ENCODE measurements at places on chromosomes 6 and 20.
A peak's percentile ranks its signal among the peaks of the same experiment; 100 is the strongest.

GRCh38 chr6:166561771-166562359 is 24.6 kb downstream of the RAMACL start:
- no peak overlapping the region for H3K4me3 ChIP-seq
- H3K4me1 ChIP-seq, result peaks cover 4% of the 10 kb centered on the region
- H3K36me3 ChIP-seq, result peaks cover 15% of the 10 kb centered on the region
- no peak overlapping the region for H3K27ac ChIP-seq
- DNase-seq, result no peak

DNA sequence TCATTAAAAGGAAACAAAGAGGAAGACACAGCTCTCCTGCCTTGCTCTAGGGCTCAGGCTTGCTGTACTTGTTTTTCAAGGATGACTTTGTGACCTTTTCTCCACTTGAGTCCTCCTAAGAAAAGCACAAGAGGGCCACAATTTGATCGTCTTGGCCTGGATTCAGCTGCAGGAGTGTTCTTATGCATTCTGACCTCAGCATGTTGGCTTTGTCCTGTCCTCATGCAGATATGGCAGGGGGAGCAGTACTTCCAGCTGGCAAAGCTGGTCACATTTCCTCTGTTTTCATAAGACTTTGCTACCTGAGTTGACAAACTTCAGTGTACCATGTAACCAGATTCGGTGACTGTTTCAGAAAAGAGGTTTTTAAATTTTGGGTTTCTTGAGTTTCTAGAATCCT is 30.8 kb downstream of the KDM1B start:
- peaks cover 12% of the 10 kb centered on the region for H3K36me3 ChIP-seq
- DNase-seq, result no peak
- H3K27me3 ChIP-seq, result no peaks in the 10 kb centered on the region
- H3K4me1 ChIP-seq, result no peaks in the 10 kb centered on the region

DNA sequence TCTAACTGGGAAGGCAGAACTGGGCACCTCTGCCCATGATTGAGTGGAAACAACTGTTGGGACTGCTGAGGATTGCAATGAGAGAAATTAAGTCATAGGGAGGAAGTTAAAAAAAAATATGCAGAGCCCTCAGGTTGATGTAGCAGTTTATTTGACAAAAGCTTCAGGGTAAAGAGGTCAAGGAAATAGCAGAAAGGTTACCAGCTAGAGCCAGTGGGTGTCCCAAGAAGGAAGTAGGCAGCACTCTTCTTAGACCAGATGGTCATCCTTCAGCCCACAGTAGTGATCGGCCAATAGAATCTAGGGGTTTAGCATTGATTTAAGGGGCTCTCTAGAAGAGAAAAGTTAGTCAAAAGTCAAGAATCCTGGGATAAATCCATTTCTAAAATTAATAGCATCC is 21.7 kb upstream of the WFDC10A start:
- DNase-seq, result no peak
- no peak overlapping the region for H3K27ac ChIP-seq
- no peaks in the 10 kb centered on the region for H3K36me3 ChIP-seq
- H3K4me1 ChIP-seq, result no peaks in the 10 kb centered on the region
- peaks cover 27% of the 10 kb centered on the region for H3K27me3 ChIP-seq

GRCh38 chr6:152634773-152635172 is 2.4 kb downstream of the SYNE1 start:
- no peaks in the 10 kb centered on the region for H3K36me3 ChIP-seq
- H3K27ac ChIP-seq, result no peak overlapping the region
- H3K27me3 ChIP-seq, result peaks cover 32% of the 10 kb centered on the region

DNA sequence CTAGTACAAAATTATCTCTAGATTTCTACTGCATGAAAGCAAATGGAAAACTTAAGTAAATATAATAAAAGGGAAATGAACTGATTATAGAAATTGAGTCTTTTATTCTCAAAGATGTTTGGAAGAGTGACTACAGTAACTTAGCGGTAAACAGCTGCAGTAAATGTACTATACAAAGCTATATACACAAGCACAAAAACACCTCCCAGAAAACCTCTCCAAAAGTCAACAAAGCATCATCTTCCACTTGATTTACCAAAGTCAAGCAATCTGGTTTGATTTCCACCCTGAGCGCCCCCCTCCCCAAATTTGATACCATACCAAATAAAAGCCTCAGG is 142.1 kb upstream of the SHLD1 start:
- peaks cover 72% of the 10 kb centered on the region for H3K4me1 ChIP-seq
- peak overlapping the region; percentile 99 for H3K27ac ChIP-seq
- H3K4me3 ChIP-seq, result peak overlapping the region; percentile 99
- H3K27me3 ChIP-seq, result no peaks in the 10 kb centered on the region
- DNase-seq, result no peak
- H3K36me3 ChIP-seq, result peaks cover 30% of the 10 kb centered on the region

DNA sequence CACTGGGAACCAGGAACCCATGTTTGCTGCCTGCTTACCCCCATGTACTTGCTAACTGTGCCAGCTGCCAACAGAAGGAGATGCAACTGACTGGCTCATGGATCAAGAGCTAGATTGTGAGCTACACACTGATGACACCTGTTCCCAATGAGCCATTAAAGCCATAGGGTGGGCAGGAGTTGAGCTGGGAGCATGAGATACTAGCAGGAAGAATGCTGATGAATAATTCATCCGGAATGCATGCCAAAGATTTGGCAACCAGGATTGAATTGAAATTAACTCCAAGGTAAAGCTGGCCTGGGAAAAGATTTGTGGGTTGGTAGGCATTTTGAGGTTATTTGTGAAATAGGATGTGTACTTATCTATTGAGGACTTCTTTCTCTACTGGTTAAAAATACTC is 631.1 kb downstream of the KIF16B start:
- DNase-seq, result no peak
- H3K27ac ChIP-seq, result no peak overlapping the region
- no peaks in the 10 kb centered on the region for H3K36me3 ChIP-seq
- no peak overlapping the region for H3K4me3 ChIP-seq
- no peaks in the 10 kb centered on the region for H3K27me3 ChIP-seq

GRCh38 chr6:136085370-136086115 is 164.6 kb downstream of the MTFR2 start:
- H3K36me3 ChIP-seq, result no peaks in the 10 kb centered on the region
- no peak for DNase-seq
- no peak overlapping the region for H3K4me3 ChIP-seq
- H3K27me3 ChIP-seq, result peaks cover 2% of the 10 kb centered on the region

DNA sequence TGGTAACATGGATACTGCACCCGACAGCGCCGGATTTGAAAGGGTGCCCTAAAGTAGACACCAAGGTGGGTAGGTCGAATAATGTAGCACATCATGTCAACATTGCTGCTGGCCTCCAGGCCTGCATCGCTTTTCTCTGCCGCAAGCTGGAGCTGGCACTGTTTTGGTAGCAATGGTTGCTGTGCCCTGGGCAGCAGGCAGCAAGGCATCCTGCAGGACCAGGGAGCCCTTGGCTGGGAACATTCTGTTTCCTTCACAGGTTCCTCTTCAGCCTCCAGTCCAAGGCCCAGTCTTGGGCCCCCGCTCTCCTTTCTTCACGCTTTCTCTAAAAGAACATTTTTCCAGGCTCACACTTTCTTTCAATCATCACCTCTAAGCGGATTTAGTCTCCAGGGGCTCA is 365.8 kb upstream of the JARID2 start:
- no peaks in the 10 kb centered on the region for H3K27me3 ChIP-seq
- no peak for DNase-seq
- H3K27ac ChIP-seq, result no peak overlapping the region
- H3K36me3 ChIP-seq, result no peaks in the 10 kb centered on the region
- H3K4me1 ChIP-seq, result peaks cover 18% of the 10 kb centered on the region

DNA sequence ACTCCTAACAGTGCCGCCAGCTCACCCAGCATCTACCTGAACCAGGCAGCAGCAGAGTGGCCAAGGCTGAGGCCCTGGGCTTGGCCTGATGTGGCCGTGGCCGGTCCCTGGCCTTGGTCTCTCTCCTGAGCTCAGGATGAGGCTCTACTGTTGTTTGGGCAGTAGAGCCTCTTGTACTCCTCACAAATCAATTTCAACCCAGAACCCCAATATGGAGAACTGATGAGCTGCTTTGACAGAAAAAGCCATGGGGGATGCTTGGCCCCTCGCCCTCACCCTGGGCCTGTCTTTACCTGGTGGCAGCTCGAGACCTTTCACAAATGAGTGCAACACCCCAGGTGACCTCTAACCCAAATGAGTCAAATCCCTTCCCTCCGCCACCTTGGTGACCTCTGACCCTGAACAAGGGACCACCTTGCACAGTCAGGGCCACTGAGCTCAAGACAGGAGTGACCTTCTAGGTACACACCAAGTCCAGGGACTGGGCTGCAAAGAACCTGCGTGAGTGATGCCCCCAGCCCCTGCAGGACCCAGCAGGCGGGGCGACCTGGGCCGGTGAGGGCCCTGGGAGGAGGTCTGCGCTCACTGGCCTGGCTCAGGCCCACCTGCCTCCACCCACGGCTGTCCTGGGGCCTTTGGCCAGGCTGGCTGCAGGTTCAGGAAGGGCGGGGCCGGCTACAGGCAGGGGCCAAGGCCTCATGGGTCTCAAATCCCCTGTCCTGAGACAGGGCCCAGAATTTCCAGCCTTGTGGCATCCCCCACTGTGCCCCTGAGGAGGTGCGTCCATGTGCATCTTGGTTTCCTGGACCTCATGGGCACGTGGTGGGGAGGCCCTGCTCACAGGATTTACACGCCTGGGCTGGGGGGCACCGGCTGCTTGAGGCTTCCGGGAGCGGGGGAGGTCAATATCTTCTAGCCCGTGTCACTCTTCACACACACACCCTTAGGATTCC is 30.2 kb downstream of the PSMG4 start:
- no peaks in the 10 kb centered on the region for H3K4me1 ChIP-seq
- H3K4me3 ChIP-seq, result no peak overlapping the region

DNA sequence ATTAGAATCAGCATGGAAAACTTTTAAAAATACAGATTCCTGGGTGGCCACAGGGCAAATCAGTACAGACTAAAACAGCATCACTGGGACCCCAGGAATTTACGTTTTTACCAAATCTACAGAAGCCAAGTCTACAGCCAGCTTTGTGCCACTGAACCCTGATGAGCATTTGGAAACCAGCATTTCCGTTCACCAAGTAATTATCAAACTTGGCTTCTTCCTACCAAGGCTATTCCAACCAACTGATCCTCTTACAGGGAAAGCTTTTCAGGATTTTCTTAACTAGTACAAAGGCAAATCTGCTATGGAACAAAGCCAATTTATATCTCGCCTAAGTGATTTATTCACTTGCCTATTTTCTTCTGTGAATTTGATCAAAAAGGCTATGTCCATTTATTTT is 47.0 kb downstream of the PLAGL1 start:
- DNase-seq, result no peak
- no peaks in the 10 kb centered on the region for H3K36me3 ChIP-seq
- no peaks in the 10 kb centered on the region for H3K27me3 ChIP-seq
- no peak overlapping the region for H3K4me3 ChIP-seq
- no peaks in the 10 kb centered on the region for H3K4me1 ChIP-seq

DNA sequence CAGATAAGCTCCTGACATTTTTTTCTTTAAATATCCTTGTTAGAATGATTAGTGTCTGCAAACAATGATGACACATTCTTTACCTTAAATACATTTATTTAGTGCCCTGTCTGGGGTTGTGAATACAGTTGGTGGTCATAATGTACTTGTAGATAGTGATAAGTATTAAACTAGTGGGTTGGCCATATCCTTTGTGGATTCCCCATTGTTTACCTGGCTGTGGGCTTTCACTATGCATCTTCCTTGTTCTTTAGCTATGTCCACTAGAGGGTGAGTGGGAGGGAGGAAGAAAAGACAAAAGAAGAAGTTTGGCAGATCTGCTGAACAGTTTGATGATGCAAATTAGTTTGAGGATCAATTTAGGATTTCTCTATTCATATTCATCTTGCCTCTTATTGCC is 15.7 kb downstream of the HS3ST5 start:
- H3K36me3 ChIP-seq, result no peaks in the 10 kb centered on the region
- no peak overlapping the region for H3K4me3 ChIP-seq
- no peak for DNase-seq
- H3K27ac ChIP-seq, result no peak overlapping the region
- no peaks in the 10 kb centered on the region for H3K27me3 ChIP-seq

GRCh38 chr6:106975738-106976064 is 1.2 kb upstream of the CD24 start:
- no peak overlapping the region for H3K27ac ChIP-seq
- H3K36me3 ChIP-seq, result no peaks in the 10 kb centered on the region
- no peak for DNase-seq
- peak overlapping the region; percentile 40 for H3K4me3 ChIP-seq
- H3K27me3 ChIP-seq, result peaks cover 44% of the 10 kb centered on the region
- peaks cover 20% of the 10 kb centered on the region for H3K4me1 ChIP-seq

- H3K4me1 ChIP-seq, result peaks cover 55% of the 10 kb centered on the region
- no peak for DNase-seq
- H3K27ac ChIP-seq, result no peak overlapping the region
- peaks cover 11% of the 10 kb centered on the region for H3K36me3 ChIP-seq
- H3K27me3 ChIP-seq, result peaks cover 44% of the 10 kb centered on the region
These were observed 4.2 kb downstream of the MMP9 start for GRCh38 chr20:46012921-46013320.

- H3K4me1 ChIP-seq, result peaks cover 70% of the 10 kb centered on the region
- no peaks in the 10 kb centered on the region for H3K27me3 ChIP-seq
- no peak overlapping the region for H3K27ac ChIP-seq
- H3K36me3 ChIP-seq, result no peaks in the 10 kb centered on the region
- no peak for DNase-seq
These were observed 11.3 kb downstream of the PTPN1 start for GRCh38 chr20:50521221-50522052.

- H3K4me3 ChIP-seq, result no peak overlapping the region
- no peaks in the 10 kb centered on the region for H3K27me3 ChIP-seq
- no peaks in the 10 kb centered on the region for H3K4me1 ChIP-seq
- no peak for DNase-seq
- no peak overlapping the region for H3K27ac ChIP-seq
- no peaks in the 10 kb centered on the region for H3K36me3 ChIP-seq
These were observed 101.0 kb downstream of the NRN1 start for GRCh38 chr6:5905431-5906339.

DNA sequence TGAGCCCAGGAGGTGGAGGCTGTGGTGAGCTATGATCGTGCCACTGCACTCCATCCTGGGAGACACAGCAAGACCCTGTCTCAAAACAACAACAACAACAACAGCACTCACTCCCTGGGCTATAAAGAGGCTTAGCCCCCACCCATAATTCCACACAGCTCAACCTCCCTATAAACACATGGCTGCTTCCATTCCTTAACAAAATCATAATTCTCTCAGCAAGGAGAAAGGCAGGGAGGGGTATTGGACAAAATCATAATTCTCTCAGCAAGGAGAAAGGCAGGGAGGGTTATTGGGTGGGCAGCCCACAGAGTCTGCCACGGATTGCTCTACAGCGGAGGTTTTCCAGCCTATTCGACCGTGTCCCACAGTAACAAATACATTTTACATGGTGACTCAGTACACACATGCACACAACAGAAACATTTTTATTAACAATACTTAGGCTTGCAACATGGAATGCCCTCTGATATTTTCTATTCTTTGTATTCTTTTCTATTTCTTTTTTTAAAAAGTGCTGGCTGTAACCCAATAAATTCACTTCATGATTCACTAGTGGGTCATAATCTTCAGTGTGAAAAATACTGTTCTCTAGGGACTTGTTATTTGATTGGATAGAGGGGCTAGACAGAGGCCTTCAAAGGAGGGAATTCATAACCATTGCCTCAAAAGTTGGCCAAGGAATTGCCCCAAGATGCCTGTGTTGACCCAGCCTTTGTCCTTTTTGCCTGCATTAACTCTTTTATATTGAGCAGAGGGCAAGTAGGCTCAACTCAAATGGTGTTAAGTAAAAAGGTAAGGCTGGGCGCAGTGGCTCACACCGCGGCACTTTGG is 50.6 kb upstream of the ZMYND8 start:
- no peak overlapping the region for H3K27ac ChIP-seq
- H3K36me3 ChIP-seq, result no peaks in the 10 kb centered on the region
- no peak overlapping the region for H3K4me3 ChIP-seq
- DNase-seq, result no peak
- no peaks in the 10 kb centered on the region for H3K4me1 ChIP-seq
- H3K27me3 ChIP-seq, result no peaks in the 10 kb centered on the region
